ENCODE measurements at places on chromosomes 1 and 21. TPM values are rescaled to one million over a fixed set of nuclear protein-coding genes. Genes with fewer than 3 reads are reported as not detected.
A peak's percentile ranks its signal among the peaks of the same experiment; 100 is the strongest.

DNA sequence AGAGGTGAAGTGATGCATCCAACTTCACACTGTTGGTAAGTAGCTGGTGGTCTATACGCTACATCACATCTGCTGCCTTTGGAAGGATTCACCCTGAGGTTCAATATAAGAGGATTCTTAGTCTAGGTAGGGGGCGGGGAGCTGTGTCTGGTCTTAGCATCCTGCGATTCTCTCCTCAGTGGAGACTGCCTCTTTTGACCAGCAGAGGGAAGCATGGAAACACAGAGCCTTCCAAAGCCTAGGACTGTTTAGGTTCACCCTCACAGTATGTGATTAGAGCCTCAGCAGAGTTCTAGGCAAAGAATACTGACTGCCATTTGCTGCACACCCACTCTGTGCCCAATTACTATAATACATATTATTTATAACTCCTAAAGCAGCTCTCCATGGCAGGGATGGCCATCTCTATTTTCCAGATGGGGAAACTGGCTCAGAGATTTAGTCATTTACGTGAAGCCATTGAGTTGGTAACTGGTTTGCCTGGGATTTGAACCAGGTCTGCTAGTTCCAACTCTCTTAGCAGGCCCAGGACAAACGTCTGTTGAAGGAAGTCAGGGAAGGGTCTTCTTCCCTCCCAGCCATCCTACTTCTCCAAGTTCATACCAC is 28.9 kb upstream of the EFCAB14 start:
- H3K4me3 ChIP-seq: no peak overlapping the region
- DNase-seq: no peak
- no peak overlapping the region for H3K27ac ChIP-seq
- H3K27me3 ChIP-seq: no peaks in the 10 kb centered on the region
- H3K4me1 ChIP-seq: no peaks in the 10 kb centered on the region

DNA sequence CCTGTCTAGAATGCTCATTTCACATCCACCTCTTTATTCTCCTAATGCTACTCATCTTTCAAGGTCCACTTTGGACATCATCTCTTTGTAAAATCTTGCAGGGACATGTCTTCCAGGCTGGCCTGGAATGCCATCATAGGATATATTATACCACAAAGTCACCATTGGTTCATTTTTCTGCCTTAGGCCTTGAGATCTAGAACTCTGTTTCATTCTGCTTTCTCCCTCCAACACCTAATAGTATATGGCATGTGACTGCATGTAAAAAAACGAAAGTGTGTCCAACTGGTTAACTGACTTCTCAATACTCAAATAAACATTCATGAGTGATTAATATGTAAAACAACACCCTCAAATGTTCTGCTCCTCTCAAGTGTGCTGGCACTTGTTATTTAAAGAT is 84.1 kb downstream of the RGS2 start:
- no peak for DNase-seq
- H3K4me3 ChIP-seq: no peak overlapping the region
- H3K36me3 ChIP-seq: no peaks in the 10 kb centered on the region
- H3K4me1 ChIP-seq: no peaks in the 10 kb centered on the region
- H3K27ac ChIP-seq: no peak overlapping the region
- no peaks in the 10 kb centered on the region for H3K27me3 ChIP-seq

ZMYND12 gene
- total RNA-seq: not detected

DNA sequence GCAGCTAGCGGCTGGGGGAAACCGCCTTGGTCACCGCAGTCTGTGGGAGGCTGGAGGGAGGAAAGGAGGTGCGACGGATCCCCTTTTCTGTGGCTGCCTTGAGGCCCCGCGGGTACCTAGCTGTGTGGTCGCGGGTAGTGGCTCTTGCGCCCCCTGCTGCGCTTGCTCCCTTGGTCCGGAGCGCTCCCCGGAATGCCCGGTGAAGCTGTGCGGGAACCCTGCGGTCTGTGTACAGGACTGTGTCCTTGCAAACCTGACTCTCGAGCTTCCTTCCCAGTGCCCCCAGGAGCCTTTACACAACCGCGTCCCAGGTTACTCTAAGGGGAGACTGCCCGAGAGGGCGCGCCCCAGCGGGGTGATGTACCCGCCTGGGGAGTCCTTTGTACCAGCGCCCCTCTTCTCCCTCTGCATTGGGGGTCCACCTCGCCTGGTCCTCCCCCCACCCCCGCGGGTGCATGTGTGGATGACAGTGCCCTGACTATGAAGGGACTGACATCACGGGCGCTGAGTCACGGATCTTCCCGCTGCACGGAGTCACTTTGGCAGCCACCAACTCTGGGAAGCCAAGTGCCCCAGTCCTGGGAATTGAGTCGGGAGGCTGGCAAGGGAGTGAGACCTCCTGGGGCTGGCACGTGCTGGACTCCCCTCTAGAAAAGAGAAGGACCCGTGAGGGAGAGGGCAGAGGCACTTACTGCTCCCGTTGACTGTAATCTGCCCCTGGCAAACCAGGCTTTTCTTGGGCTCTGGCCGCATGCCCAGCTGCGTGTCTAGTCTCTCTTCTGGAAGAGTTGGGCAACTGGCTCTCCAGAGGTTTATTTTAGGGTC is 816 bp downstream of the IL6R start:
- peaks cover 28% of the 10 kb centered on the region for H3K27me3 ChIP-seq
- H3K4me3 ChIP-seq: peak overlapping the region; percentile 28
- no peak overlapping the region for H3K27ac ChIP-seq
- H3K4me1 ChIP-seq: peaks cover 8% of the 10 kb centered on the region
- no peaks in the 10 kb centered on the region for H3K36me3 ChIP-seq

DNA sequence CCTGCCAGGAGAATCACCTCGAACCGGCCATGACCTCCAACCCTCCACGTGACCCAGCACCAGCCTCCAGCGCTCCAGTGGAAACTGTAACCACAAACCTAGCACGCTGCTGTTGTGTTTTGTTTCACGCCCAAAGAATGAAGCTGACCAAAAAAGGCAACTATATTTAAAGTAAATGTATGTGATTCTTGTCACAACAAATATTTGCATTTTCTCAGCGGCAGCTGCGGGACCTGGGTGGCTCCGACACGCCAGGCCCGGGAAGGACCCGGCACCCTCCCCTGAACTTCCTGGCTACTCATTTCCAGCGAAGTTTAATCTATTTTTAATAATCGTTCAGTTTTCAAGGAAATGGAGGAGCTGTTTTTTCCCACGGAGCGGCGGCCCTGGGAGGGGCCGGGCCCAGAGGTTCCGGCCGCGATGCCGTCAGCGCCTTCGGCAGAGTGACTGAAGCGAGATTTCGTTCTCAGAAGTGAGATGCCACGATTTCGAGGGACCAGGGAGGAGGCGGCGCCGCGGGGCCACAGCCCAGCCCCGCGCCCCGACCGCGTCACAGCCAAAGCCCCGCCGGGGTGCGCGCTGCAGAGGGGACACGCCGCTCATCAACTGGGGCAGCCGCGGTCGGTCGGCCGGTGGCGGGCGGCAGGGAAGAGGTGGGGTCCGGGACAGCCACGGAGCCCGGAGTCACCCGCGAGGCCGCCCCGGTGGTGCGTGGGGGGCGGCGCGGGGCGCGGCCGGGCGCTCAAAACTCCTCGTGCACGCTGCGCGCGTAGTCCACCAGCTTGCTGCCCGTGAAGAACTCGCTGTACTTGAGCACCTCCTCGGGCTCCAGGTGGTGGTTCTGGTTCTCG is 3.0 kb upstream of the TNFRSF4 start:
- no peak for DNase-seq
- no peak overlapping the region for H3K4me3 ChIP-seq
- H3K27me3 ChIP-seq: no peaks in the 10 kb centered on the region

DNA sequence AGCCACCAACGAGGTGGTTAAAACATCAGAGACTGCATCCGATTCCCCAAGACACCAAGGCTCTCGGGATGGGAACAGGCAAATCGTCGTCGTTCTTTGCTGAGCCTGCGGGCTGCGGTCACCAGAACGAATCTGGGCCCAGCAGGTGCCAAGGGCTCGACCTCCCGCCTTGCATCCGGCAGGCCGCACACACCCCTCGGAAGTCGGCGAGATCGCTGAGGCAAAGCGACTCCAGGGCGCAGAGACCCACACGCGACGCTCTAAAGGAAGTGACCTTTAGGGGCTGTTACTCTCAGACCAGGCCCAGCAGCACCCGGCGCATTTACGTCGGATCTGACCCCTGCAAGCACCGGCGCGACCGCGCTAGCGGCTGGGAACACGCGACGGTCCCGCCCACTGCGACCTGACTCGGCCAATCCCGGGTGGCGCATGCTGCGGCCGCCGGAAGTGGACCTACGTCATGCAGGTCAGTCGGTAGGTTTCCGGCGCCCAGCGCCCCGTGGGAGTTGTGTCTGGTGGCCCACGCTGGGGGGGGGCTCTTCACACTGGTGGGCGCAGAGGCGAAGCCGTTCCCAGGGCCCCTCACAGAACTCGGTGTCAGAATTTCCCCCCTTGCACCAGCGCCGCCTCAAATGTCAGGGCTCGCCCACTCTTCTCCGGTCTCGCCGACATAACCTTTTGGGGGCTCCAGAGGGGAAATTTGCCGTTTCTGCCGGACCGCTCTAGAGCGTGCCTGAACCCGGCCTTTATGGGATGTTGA is 7.5 kb upstream of the PARK7 start:
- no peaks in the 10 kb centered on the region for H3K27me3 ChIP-seq
- no peaks in the 10 kb centered on the region for H3K4me1 ChIP-seq
- no peak overlapping the region for H3K27ac ChIP-seq
- H3K36me3 ChIP-seq: no peaks in the 10 kb centered on the region
- DNase-seq: peak; percentile 53
